Glomerular endothelial cell (primary cell): ENCODE measurements at places on chromosomes 7 and 10. TPM values are rescaled to one million over a fixed set of nuclear protein-coding genes. Genes with fewer than 3 reads are reported as not detected.

NPFFR1 gene
- not detected in 2 replicates for total RNA-seq

- DNase-seq, result no peak
Measured at GRCh38 chr7:45876519-45876918, 3.6 kb upstream of the CCDC201 start.

GRCh38 chr10:93138113-93138870, 64.6 kb downstream of the CYP26A1 start:
- no peak for DNase-seq

CALHM3 gene
- not detected in 2 replicates for total RNA-seq

- DNase-seq, result no peak
Measured at GRCh38 chr10:16518822-16519221, 2.9 kb downstream of the C1QL3 start.

GRCh38 chr10:31687663-31688482, 240.8 kb downstream of the ARHGAP12 start:
- DNase-seq, result no peak

DNA sequence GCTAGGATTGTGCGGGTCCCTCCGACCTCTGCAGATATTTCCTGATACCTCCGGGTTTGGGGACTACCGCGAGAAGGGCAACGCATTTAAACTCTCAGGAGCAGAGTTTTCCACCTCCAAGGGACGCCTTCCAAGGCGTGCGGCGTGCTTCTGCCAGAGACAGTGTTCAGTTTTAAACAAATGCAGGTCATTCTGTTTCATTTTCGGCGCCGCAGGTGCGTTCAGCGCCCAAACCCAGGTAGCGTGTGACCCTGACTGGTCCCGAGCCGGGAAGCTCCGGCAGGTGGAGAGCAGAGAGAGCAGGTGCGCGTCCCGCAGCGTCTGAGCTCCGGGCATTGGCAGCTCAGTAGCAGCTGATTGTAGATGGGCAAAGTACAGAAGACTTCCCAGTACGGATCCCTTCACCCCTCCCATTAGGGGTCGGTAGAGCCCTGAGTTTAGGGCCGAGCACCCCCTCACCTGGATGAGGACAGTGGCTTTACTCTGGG, 1.4 kb upstream of the CYP26A1 start:
- DNase-seq, result no peak

TRPV6 gene
- not detected in 2 replicates for total RNA-seq

- no peak for DNase-seq
Measured at GRCh38 chr10:17092986-17093803, 36.4 kb downstream of the CUBN start.

ACTR3C gene
- 0.53 and 2.1 TPM in 2 replicates for total RNA-seq
